ENCODE measurements at places on chromosomes 6 and 20.

- H3K4me1 ChIP-seq: peaks cover 29% of the 10 kb centered on the region
- H3K27ac ChIP-seq: peak overlapping the region; percentile 7
- H3K4me3 ChIP-seq: no peak overlapping the region
- DNase-seq: no peak
- H3K27me3 ChIP-seq: no peaks in the 10 kb centered on the region
- H3K36me3 ChIP-seq: peaks cover 9% of the 10 kb centered on the region
Observed at GRCh38 chr6:137105375-137105774, 60.6 kb upstream of the IL20RA start.

DNA sequence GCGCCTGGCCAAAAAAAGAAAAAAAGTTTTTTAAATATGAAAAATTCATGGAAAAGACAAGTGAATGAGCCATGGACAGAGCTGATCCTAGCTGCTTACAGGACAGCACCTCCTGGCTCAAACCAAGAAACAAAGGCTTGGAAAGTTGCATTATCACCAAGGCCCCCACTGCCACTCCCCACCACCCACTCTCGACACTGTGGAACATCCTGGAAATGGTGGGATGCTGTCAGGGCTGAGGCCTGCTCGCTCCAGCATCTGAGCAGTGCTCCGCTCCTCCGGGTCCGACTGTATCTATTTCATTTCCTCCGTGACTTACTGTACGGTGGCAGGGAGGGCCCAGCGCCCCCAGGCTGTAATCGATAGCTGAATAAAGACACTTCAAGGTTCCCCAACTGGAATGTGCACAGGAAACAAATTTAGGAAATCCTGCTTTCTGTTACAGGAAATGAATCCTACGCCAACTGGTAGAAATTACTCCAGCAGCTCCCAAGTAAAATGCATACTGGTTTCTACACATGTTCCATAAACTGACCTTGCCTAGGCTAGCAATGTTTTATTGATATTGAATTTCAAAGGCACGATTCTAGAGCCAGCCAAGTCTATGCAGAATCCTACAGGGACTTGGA lies 109.5 kb upstream of the NFATC2 start:
- no peak overlapping the region for H3K4me3 ChIP-seq
- H3K27ac ChIP-seq: no peak overlapping the region
- peaks cover 7% of the 10 kb centered on the region for H3K27me3 ChIP-seq
- no peaks in the 10 kb centered on the region for H3K36me3 ChIP-seq

DNA sequence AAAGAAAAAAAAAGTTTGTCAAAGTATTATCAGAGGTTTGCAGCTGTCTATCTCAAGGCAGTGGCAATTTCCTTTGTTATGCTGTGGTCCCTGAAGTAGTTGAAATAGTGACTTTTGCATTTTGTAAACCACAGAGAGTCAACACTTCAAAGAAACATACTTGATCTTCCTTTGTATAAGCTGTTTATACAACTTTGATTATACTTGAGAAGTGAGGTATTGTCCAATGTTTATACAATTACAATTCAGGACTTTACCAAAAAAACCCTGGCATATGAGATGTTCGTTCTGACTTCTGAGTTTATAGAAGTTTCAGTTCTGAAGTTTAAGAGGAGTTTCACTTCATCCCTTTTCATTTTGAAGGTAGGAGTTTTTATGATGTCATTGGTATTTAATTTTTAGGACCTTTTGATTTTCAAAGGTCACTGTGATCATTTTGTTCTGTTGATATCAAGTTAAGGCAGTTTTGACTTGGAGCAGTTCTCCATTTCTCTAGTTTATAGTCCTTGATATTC lies 4.0 kb downstream of the STK4 start:
- no peak for DNase-seq
- H3K36me3 ChIP-seq: peaks cover 75% of the 10 kb centered on the region
- peaks cover 57% of the 10 kb centered on the region for H3K4me1 ChIP-seq
- peak overlapping the region; percentile 93 for H3K27ac ChIP-seq
- H3K27me3 ChIP-seq: no peaks in the 10 kb centered on the region

- H3K27me3 ChIP-seq: peaks cover 18% of the 10 kb centered on the region
- no peak overlapping the region for H3K27ac ChIP-seq
- H3K4me3 ChIP-seq: no peak overlapping the region
- no peak for DNase-seq
Observed at GRCh38 chr6:90315354-90315950, 18.8 kb upstream of the BACH2 start.

GRCh38 chr6:37654727-37655500 lies 42.8 kb downstream of the MDGA1 start:
- peaks cover 36% of the 10 kb centered on the region for H3K36me3 ChIP-seq
- DNase-seq: no peak
- H3K27me3 ChIP-seq: no peaks in the 10 kb centered on the region
- H3K4me1 ChIP-seq: peaks cover 11% of the 10 kb centered on the region

- H3K4me3 ChIP-seq: no peak overlapping the region
- no peak for DNase-seq
- no peak overlapping the region for H3K27ac ChIP-seq
Observed at GRCh38 chr6:168828800-168829199, 387.8 kb downstream of the SMOC2 start.

DNA sequence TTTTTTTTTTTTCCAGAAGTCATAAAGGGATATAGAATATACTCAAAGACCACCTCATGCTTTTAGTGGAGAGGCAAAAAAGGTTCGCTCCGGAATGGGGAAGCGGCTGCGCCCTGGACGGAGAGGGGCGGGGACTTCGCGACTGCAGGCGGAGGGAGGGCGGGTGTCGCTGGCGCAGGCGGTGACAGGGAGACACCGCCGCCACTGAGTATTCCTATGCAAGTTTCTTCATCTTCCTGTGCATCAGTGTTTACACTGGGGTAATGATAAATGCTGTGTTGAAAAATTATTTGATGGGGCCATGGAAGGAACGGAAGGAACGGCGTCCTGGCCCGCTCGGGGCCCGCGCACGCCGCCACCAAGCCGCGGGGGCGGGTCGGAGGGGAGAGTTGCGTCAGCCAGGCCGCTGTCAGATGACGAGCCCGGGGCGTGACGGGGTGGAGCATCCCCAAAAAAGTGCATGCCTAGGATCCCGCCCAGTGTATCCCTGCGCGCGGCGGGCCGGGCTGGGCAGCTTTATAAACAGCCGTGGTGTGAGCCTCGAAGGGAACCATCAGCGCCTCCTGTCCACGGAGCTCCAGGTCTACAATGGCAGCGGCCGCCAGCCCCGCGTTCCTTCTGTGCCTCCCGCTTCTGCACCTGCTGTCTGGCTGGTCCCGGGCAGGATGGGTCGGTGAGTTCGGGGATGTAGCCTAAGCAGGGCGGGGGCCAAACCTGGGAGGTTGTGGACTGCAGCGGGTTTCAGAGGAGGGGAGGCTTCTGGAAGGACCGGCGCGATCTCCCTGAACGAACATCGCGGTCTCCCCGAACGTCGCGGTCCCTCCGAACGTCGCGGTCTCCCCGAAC lies at the start of gene ULBP1:
Gene ULBP1, plus strand, starts transcription at position 482 of the 846 bp plus-strand sequence. Its CDS starts 107 bp downstream, at position 589.
- peaks cover 77% of the 10 kb centered on the region for H3K27me3 ChIP-seq
- H3K4me3 ChIP-seq: peak within 1 kb of the TSS; percentile 81
- peak; percentile 87 for DNase-seq
- H3K4me1 ChIP-seq: peaks cover 26% of the 10 kb centered on the region
- H3K36me3 ChIP-seq: peaks cover 7% of the 10 kb centered on the region
